SHP77 treated with DMSO at 0.1 percent for 48 hours (cell line): ENCODE measurements at places on chromosomes 1 and 21.

DNA sequence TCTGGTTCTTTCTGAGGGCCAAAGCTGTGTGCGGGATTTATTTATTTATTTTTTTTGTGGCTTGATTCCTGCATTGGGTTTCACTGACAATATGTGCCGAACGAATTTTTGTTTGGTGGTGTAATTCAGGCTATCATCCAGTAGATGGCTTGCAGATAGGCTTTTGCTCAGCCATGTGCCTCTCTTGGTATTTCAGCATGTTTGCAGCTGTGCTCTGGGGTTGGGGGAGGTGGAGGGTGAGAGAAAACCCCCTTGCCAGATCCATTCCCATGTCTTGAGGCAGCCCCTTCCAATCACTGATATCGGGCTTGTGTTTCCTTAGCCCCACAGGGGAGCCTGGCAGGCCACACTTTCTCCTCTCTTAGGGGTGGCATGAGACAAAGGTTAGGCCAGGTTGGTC lies 302.4 kb downstream of the PTGER3 start:
- DNase-seq = no peak

- DNase-seq = no peak
These were observed 26.8 kb downstream of the LRRC53 start for GRCh38 chr1:74485622-74486021.

GRCh38 chr1:94884106-94884505 lies 42.8 kb downstream of the CNN3 start:
- DNase-seq = no peak

DNA sequence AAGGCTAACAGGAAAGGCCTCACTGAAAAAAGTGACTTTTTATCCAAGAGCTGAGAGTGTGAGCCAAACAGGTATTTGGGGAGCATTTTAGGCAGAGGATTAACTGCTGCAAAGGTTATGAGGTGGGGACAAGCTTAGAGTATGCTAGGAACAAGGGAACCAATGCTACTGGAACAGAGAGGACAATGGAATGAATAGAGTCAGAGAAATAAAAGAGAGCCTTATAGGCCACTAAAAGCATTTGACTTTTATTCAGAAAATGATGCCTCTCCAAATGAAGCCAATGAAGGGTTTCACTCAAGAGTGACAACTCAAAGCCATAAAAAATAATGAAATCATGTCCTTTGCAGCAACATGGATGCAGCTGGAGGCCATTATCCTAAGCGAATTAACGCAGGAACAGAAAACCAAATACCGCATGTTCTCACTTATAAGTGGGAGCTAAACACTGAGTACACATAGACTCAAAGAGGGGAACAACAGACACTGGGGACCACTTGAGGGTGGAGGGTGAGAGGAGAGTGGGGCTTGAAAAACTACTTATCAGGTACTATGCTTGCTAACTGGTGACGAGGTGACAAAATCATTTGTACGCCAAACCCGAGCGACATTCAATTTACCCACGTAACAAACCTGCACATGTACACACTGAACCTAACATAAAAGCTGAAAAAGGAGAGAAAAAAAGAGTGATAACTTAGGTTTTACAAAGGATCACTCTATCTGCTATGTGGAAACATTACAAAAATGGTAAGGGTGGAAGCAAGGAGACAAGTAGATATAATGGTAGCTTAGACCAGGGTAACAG lies 11.1 kb downstream of the PTP4A2 start:
- DNase-seq = peak; percentile 16
